ENCODE measurements at places on chromosomes 2 and 18.
A peak's percentile ranks its signal among the peaks of the same experiment; 100 is the strongest.

DNA sequence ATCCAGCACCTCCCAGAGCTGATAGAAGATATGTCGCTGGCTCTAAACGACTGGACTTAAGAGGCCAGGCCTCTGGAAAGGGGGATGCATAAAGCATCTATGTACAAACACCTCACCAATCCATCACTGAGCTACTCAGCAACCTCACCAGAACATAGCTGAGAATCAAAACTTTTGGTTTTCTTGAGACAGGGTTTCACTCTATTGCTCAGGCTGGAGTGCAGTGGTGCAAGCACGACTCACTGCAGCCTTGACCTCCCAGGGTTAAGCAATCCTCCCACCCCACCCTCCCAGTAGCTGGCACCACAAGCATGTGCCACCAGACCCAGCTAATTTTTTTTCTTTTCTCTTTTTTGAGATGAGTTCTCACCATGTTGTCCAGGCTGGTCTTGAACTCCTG lies 62.9 kb upstream of the MSH6 start:
- no peak for DNase-seq

DNA sequence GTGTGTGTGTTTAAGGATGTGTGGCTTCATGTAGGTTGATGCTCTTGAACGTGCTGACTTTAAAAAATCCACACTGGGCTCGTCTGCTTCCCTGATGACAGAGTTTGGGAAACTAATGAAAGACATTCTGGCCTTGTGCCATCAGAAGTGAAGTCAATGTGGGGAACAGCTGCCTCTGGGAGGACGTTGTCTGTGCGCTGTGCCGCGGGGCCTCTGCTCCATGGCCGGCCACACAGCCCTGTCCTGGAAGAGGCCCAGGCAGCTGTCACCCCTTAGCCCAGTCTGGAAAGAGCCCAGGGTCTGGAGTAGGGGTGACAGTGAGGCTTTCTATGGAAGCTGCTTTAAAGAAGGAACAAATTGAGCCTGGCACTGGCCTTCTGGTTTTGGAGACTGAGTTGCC lies 155.8 kb downstream of the SH3RF3 start:
- peak; percentile 86 for DNase-seq

DNA sequence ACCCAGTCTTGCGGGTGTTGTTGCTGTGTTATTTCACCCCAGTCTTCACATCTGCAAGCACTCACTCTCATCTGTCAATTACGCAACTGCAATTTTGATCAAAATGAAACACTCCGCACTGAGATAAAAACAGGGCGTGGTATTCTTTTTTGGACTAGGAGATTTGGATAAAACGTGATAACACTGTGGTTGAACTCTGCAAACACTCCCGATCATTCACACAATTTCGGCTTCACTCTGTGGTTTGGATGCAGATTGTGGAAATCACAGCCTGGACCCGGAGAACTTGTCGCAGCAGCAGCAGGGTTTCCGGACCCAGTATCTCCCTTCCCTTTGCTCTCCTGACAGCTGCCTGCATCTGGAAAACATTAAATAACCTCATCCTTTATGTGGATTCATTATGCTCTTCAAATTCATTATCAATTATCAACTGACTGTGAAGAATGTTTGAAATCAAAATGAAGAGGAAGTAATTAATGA lies 49.4 kb upstream of the APCDD1 start:
- no peak for DNase-seq

DNA sequence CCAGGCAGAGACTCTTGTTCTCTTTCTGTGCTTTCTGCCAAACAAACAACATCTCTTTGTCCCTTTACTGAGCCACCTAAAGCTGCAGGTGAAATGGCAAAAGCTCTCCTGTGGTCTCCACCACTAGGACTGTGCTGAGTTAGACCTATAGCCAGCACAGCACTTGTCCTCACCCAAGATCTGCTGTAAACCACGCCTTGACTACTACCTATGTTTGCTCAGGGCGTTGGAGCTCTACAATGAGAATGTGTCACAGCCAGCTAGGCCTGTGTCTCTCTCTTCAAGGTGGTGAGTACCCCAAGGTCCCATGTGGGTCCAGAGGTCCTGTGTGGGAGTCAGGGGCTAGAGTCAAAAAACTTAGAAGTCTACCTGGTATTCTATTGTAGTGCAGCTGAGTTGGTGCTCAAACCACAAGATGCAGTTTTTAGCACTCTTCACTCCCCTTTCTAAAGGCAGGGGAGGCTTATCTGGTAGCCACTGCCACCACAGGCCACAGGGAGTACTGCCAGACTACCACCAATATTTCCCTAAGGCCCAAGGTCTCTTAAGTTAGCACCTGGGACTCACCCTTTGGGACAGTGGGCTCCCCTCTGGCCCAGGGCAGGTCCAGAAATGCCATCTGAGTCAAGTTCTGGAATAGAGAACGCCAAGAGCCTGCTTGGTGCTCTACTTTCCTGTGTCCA lies 96.8 kb upstream of the RPRM start:
- no peak for DNase-seq

DNA sequence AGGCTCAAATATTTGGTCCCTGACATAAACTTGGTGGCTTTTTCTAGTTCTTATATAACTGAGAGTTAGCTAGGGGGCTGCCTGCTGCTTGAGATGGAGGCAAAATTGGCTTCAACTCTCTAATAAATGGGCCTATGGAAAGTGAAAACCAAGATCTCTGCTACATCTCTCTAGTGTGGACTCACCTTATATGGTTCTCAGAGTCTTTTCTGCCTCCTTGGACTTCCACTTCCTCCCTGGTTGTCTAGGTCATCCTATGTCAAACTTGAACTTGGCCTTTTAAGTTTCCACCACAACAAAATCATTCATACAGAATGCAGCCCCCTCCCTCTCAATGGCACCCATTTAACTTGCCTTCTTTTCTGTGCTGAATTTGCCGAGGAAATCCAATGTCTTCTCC lies 23.9 kb upstream of the ARHGAP25 start:
- DNase-seq = no peak

- no peak for DNase-seq
Observed at GRCh38 chr2:96872591-96873349, 2.9 kb upstream of the SEMA4C start.

GRCh38 chr2:119841550-119841949 lies 81.8 kb downstream of the PTPN4 start:
- no peak for DNase-seq

- no peak for DNase-seq
Observed at GRCh38 chr18:79387214-79387613, 8.5 kb upstream of the NFATC1 start.

DNA sequence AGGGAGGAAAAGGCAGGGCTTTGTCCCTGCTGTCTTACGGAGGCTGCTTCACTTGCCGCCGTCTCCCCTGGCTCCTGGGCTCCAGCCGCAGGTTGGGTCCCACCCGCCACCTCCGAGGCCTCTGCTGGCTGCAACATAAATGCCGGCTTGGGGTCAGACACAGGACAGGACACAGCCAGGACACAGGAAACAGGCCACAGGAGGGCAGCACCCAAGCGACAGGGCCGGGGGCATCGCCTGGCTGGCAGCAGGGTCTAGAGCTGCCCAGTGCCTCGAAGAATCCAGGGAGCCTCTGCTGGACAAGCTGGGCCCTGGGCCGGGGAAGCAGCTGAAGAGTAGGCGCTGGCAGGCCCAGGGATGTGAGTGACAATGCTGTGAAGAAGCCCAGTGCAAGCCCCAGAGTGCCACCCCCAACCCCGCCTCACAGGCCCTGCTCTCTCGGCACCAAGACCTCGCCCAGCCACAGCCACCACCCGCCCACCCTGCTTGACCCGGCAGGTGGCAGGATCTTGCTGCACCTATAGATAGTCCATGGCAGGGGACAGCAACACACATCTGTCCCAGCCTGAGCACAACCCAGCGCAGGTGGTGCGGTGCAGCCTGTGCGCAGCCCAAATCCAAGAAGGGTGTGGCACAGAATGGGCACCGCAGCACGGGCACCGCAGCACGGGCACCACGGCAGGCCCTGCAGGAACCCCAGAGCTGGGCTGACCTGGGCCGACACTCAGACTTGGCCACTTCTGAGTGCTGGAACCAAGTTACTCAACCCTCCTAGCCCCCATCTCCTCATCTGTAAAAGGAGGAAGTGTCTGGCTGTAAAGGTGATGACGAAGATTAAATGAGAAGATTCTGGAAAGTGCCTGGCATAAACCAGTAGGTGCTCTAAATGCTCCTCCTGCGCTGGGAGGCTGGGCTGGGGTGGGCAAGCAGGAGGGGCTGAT lies 55.6 kb downstream of the BIN1 start:
- no peak for DNase-seq

- no peak for DNase-seq
Observed at GRCh38 chr18:72866442-72866900, 1.3 kb downstream of the NETO1 start.
